ENCODE measurements at places on chromosomes 5 and 9.

DNA sequence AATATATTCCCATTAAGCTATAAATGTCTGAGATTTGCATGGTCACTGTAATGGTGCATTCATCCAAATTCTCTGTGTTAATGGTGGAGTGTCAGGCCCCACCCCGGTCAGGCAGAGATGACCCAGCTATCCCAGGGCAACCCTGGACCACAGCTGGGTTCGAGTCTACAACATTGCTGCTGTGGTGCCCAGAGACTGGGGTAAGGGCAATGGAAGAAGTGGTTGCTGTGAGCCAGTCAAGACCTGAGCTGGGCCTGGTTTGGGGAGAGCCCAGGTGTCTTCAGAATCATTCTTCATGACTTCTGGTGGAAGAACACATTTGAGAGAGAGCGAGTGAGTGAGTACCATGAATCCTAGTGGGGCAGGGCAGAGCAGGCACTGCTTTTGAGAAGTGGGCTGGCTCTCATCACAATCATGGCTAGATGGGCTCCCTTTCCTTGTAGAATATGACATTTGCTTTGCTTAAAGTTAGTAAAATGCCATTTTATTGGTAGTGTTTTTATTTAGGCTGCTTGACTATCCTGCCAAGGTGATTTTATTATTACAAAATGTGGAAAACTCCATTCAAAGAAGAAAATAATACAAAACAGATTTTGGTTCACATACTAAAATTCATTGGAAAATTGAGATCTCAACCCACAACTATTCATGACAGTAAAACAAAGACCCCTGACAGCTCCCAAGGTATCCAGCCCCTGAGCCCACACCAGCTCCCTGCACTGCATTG is 125.8 kb upstream of the SLC25A48 start:
- no peak for DNase-seq

DNA sequence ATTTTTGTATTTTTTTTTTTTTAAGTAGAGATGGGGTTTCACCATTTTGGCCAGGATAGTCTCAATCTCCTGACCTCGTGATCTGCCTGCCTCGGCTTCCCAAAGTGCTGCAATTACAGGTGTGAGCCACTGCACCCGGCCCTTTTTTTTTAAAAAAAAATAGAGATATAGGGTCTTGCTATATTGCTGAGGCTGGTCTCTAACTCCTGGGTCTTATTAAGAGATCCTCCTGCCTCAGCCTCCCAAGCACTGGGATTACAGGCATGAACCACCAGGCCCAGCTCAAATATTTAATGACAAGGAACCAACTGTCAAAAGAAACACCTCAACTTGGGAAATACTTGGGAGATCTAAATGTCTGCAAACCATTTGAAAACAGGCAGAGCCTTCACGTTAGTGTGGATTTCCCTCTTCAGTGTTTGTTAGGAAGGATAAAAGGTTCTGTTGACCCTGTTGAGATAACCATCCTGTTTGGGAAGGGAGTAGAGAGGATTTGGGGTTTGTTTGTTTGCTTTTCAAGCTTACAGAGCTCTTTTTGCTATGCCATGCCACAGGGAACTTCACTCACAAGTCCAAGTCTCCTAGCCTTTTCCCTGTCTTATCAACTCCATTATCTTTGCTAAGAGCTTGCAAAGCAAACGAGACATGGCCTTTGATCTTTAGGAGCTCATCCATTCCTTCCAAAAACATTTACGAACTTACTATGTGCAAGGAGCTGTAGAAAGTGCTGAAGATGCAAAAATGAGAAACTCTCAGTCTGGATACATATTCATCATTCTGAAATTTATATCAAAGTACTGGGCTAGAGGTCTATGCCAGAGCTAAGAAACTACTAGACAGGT is 7.5 kb downstream of the FAXDC2 start:
- DNase-seq = no peak

DNA sequence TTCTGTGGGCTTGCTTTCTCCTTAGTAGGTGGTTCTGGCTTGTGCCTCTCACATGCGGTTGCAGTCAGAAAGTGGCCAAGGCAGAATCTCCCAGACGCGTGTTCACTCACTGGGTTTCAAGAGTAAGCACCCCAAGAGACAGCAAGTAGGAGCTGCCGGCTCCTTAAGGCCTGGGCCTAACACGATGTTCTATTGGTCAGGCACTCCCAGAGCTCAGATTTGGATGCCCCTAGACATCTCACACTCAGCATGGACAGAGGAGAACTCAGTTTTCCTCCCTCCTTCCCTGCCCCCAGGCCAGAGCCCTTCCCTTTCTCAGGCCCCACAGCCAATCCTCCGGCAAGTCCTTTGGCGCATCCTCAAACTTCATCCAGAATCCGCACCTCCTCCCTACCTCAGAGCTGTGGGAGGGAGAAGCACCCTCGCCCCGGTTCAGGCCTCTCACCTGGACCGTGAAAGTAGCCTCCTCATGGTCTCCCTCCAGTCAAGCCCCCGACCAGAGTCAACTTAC is 6.5 kb upstream of the CARD19 start:
- no peak for DNase-seq

DNA sequence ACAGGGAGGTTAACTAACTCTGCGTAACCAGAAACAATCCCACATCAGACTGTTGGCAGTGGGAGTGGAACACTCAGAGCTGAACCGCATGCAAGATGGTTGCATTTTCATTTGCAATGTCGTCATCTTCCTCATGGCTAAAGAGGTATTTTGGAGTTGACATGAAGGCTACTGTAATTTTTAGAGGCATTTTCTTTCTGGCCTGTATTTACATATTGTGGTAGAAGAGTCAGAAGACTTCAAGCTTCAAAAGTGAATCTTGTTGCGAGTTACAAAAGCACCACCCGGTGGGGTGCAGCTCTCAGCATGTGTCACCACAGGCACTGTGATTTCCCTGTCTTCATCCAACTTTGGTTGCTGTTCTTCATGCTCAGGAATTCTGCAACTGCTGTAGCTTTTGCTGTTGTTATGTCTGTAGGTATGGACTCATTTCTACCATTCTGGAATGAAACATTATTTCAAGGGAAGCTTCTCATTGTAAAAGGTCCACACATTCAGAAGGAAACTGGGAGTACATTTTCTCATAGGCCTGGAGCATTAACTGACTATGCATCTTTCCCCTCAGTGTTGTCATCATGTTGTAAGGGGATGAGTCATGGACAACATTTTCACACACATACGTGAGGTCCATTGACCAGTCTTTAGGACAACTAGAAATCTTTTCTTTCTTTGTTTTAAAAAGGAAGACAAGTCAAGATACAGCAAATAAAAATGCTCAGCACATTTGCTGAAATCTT is 35.4 kb upstream of the GDNF start:
- DNase-seq = no peak

DNA sequence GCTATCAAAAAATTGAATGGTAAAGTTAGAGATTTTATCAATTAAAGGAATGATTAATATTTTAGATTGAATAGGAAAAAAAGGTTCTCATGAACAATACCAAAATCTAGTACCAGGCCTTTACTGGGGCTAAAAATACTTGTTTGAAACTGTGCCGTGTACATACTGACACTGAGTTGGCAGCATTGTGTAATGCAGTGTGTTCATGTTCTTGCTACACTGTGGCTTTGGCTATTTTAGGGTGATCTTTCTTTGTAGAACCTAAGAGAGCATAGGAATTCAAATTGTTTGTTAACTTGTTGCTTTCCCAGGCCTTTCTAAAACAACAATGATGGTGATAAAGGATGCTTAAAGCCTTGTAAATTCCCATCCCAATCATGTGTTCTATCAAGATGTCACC is 80.9 kb downstream of the KIF4B start:
- no peak for DNase-seq

DNA sequence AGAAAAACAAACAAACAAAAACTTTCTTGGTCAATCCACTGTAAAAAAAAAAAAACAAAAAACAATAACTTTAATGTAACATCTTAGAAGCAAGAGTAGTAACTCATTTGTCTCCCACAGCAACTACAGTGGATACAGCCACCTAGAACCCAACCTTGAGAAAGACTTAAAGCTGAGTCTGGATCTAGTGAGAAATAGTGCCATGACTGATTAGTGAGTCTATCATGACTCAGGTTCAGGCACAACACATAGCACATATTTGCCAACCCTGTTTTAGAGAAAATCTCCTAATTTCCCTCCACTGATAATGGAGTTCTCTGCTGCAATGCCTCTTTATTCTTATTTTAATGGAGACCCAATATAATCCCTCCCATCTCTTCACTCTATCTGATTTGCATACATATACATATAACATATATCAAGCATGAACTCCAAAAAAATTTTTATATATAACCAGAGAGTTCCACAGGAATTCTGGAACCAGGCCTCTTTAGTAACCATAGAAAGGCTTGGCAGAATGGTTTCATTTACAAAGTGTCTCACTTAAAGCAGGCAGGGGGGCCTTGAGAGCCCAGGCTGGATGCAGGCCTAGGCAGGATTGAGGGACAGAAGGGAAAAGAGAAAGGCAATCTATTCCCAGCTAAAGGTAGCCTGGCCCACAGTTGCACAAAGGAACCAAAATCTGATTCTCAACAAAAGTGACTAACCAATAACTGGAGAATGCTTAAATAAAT is 11.9 kb upstream of the NR4A3 start:
- no peak for DNase-seq

DNA sequence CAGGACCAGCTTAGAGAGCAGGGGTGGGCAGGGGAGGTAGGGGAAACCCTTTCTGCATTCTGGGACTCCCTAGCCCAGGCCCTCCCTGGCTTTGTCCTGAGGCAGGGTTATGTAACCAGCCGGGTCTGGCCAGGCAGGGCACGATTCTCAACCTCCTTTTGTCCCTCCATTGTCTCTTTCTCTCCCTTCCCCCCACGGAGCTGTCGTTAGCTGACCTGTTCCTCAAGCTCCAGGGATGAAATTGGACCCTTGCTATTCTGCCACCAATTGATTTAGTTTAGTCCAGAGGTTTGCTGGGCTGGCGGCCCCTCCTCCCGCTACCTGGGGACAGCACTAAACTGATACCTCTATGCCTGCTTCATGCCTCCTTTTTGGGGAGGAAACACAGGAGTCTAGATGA is 9.4 kb upstream of the NDST1 start:
- DNase-seq = no peak

DNA sequence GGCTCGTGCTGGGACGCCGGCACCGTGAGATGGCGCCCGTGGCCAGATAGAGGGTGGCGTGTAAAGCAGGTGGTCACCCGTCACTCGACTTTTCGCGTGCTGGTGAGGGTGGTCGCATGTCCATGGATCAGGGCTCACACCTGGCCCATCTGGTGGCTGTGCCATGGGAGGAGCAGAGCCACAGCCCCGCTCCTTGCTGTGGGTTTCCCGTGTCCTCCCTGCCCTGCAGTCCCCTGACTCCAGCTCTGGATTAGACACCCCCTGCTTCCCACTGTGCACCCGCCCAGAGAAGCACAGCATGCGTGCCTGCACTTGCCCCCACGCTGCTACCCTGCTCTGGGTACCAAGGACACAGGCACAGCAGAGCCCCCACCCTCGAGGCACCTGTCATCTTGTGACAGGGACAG is 1.8 kb upstream of the TMEM250 start:
- DNase-seq = no peak

GRCh38 chr5:158354958-158355357 is 496.0 kb upstream of the CLINT1 start:
- DNase-seq = no peak

DNA sequence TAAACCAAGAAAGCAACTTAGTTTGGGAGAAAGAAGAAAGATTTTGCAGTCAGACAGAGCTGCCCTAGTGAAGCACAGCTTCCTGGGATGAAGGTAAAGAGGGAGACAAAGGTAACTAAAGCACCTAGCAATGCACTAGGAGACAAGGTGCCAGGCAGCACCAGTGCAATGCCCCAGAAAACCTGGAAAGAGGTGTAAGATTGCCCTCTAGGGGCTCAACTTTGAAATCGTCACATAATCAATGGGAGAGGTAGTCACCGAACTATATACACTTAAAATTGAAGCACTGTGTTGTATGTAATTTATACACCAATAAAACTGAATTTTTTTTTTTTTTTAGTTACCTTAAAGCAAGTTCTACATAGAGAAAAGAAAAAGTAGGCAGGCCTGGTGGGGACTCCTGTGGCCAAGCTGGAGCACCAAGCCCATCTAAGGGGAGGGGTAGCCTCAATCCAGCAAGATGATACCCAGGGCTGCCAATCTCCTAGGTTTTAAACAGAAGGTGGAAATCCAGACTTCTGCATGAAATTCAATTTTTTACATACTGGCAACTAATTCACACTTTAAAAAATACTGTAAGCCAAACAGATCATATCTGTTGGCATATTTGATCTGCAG is 48.2 kb downstream of the CDK5RAP2 start:
- no peak for DNase-seq

DNA sequence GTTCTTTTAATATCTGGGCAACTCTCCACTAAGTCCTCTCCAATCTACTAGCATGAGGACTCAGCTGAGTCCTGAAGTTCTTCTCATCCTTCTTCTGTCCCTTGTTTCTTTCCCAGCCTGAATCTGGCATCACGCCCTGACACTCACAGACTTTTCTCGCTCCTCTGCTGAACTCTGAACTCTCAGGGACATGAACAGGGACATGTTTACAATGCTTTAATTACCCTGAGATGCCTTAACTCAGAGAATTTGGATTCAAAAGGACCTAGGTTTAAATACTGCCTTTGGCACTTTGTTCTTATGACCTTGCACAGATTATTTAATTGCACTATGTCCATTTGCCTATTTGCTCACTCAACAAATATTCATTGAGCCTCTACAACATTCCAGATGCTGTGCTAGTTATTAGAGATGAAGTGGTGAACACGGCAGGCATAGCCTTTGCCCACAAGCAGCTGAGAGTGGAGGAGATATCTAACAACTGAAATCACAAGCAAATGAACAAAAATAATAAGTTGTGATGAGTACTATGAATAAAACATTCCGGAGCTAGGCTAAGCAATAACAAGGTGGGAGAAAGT is 106.0 kb downstream of the ADRB2 start:
- no peak for DNase-seq

DNA sequence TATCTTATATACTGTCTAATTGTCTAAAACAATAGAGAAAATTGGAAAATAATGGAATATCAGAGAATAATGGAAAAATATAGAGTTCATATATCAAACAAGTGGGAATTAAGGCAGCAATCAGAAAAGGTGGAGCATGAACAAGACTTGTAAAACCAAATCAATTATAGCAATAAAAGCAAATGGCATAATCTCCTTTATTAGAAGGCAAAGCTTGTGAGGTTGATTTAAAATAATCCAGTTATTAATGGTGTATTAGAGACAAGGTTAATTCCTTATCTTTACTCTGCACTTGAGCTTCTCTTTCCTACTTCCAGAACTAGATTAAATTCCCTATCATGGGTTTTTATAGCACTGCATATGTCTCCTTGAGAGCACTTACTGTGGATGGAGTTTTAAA is 64.1 kb downstream of the AMBP start:
- no peak for DNase-seq
